ENCODE measurements at places on chromosomes 5 and 9.

DNA sequence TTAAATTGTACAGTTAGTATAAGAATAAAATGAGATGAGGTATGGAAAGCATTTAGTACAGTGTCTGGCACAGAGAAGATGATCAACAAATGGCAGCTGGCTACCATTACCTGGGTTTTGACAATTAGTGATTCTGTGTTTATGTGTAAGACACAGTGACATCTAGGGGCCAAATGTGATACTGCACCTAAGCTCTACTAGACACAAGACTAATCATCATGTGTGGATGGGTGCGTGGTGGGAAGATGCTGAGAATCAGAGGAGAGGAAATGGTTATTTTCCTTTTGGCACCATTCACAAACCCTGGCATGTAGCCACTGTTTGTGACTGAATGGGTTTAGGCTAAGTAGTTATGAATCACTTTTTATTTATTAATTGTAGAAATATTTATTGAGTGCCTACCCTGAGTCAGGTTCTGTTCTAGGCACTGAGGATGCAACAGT is 109.8 kb upstream of the TBC1D2 start:
- DNase-seq = peak; percentile 44

- no peak for DNase-seq
Observed at GRCh38 chr9:127637322-127637847, 25.3 kb downstream of the STXBP1 start.

- DNase-seq = no peak
Observed at GRCh38 chr5:160284291-160284873, 28.0 kb downstream of the CCNJL start.

DNA sequence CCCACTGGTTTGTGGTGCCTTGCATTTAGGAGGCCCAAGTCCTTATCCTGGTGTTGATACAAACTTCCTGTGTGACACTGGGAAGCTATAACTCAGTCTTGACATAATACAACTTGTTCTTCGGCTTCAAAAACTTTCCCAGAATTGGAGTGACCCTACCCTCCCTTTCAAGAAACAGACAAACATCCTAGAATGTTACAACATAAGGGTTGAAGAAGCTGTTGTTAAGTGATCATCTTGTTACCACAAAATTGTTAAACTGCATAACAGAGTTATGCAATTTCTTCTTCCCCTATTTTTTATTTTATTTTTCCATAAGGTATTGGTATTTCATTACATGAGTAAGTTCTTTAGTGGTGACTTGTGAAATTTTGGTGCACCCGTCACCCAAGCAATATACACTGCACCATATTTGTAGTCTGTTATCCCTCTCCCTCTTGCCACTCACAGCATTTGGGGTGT is 21.3 kb downstream of the TLR4 start:
- no peak for DNase-seq

- DNase-seq = no peak
Observed at GRCh38 chr9:120941046-120941770, 14.6 kb upstream of the TRAF1 start.

- no peak for DNase-seq
Observed at GRCh38 chr5:150406103-150406722, 6.5 kb downstream of the CD74 start.
